Activated CD4-positive, CD25-positive, alpha-beta regulatory T cell treated with anti-CD3 and anti-CD28 coated beads, Interleukin-2, amount 50 U/mL, for 16 hours (primary cell): ENCODE measurements at places on chromosomes 3 and 15.

DNA sequence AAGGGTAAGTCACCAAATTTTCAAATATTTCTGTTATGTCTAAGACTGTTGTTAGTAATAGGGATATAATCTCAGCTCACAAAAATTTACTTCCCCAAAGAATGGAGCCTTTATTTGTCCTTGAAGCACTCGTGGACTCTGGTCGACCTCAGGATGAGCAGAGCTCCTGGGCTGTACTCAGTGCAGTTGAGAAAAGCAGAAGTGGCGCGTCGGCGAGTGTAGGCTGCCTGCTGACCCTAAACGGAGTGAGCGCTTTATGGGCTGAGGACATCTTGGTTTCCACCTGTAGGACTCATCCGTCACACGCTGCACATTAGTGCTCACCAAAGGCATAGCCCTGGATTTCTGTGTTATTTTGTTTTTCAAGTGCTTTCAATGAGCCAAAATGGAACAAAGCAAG is 11.0 kb downstream of the GABRA5 start:
- no peak for DNase-seq

DNA sequence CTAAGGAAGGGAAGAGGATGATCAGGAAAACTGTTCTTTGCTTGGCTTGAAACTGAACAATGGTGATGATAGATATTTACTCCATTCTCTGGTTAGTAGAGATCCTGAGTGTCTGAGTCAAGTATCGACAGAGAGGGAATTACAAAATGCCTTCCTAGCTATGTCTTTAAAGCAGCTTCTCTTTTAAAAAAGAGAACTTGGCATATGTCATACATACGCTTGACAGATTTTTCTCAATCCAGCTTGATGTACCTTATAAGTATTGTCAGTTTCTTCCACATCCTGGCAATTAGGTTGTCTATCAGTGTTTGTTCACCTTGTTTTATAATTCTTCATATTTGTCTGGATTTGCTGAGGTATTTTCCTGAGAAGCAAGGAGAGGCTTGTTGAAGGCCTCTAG is 5.0 kb upstream of the EPHB1 start:
- DNase-seq = no peak

DNA sequence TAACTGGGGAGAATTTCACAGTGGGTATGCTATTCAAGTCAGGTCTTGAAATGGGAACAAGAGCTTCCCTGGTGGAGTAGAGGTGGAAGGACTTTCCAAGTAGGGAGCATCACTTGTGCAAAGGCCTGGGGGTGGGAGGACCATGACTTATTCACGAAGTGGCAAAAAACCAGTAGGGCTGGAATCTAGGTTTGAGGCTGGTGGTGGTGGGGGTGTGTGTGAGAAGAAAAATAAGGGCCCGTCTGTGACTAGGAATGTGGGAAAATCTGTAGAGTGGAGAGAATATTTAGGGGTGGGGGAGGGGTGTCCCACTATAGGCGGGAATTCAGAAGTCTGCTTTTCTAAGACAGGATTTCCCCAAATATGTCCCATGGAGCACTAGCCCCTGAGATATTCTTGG is 271.9 kb upstream of the TBL1XR1 start:
- no peak for DNase-seq

- DNase-seq = no peak
Observed at GRCh38 chr15:58115692-58116091, 22.5 kb upstream of the AQP9 start.

DNA sequence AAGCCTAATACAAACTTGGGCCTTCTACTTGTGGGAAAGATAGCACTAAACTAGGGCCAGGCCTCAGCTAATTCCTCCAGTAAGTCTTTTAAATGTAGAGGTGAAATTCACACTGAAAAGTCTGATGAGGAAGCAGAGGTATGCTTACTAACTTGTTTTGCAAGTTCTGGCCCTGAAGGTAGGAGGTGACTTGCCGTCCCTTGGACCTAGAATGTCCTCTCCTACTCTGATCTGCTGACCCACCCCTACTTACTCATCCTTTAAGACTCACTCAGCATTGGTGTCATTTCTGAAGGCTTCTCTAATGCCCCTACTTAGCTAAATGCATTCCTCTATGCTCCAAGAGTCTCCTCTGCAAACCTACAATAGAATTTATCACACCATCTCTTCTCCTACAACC is 19.4 kb downstream of the RIOX2 start:
- DNase-seq = no peak

GRCh38 chr15:92149029-92149428 is 244.7 kb upstream of the ST8SIA2 start:
- no peak for DNase-seq

DNA sequence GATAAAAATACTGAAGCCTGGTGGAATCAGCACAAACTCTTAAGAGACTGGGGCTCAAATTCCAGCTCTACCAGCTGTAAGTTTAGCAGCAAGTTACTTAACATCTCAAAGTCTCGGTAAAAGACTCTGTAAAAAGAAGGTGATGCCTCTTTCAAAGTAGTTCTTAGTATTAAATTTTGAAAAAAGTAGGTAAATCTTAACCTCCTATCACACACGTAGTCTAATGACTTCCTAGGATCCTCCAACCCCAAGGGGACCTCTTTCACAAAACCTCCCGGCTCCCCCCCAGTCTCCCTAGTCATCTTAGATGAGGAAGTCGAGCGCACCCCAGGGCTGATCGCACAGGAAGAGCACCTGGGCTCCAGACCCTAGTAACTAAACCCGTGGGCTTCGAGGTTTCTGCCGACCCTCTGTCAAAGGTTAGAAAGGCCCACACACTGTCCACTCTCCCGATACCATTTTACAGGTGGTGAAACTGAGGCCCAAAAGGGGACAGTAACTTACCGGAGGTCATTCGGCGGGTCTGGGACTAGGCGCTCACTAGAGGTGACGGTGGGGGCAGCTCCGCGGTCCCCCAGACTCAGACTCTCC is 427 bp downstream of the MBD4 start:
- no peak for DNase-seq

GRCh38 chr3:24510030-24510648 is 15.5 kb upstream of the THRB start:
- DNase-seq = no peak

- DNase-seq = no peak
Observed at GRCh38 chr15:52243697-52244555, 51.7 kb downstream of the MYO5C start.

GRCh38 chr15:42069025-42069424 is 25.3 kb downstream of the PLA2G4D start:
- DNase-seq = no peak

DNA sequence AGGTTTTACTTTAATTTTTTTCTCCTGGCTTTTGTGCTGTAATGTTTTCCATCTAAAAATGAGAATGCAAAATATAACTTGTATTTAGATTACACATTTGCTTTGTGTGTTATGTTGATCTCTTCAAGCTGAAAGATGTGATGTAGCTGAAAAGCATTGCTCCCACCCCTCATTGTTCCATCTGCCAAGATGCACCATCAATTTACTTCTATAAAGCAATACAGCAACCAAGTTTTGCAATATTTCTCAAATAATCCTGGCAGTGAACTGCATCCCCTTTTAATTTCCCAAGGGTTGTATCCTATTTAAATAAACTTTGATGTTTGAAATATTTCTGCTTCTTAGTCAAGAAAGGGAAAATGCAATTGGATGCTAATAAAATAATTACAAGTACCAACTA is 52.6 kb upstream of the DUT start:
- DNase-seq = no peak

DNA sequence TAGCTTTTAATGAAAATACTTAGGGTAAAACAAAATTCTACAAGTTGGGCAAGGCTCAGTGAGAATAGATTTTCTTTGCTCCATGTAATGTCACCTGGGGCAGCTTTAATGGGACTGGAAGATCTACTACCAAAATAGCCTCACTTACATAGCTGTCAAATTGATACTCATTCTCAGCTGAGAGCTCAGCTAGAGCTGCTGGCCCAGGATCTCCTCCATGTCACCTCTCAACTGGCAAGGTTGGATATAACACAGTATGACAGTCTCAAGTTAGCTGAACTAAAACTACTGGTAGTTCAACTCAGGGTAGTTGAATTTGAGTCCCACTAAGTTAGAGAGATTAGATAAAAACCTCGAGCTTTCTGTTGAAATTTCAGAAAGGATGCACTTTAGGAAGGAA is 218.5 kb upstream of the PLSCR5 start:
- DNase-seq = no peak

- DNase-seq = no peak
Observed at GRCh38 chr15:65841121-65841930, 28.0 kb upstream of the RAB11A start.

GRCh38 chr15:67779549-67780111 is 45.7 kb upstream of the SKOR1 start:
- DNase-seq = no peak

GRCh38 chr15:74709892-74710291 is 14.1 kb upstream of the EDC3 start:
- no peak for DNase-seq

- no peak for DNase-seq
Observed at GRCh38 chr3:179321668-179322285, 1.1 kb upstream of the ZNF639 start.

DNA sequence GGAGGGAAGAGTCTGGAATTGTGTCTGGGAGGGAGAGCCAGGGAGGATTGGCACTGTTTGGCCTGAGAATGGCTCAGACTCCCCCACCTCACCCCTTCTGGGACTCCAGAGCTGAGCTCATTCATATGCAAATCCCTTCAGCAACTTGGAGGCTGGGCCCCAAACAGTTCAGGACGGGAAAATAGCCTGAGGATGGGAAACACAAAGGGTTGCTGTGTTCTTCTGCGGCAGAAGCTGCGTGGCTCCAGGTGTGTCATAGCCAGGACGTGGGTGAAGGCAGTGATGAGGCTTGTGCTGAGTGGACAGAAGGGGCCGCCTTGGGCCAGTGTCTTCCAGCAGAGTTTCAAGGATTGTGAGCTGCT is 16.6 kb downstream of the MASP1 start:
- DNase-seq = no peak

DNA sequence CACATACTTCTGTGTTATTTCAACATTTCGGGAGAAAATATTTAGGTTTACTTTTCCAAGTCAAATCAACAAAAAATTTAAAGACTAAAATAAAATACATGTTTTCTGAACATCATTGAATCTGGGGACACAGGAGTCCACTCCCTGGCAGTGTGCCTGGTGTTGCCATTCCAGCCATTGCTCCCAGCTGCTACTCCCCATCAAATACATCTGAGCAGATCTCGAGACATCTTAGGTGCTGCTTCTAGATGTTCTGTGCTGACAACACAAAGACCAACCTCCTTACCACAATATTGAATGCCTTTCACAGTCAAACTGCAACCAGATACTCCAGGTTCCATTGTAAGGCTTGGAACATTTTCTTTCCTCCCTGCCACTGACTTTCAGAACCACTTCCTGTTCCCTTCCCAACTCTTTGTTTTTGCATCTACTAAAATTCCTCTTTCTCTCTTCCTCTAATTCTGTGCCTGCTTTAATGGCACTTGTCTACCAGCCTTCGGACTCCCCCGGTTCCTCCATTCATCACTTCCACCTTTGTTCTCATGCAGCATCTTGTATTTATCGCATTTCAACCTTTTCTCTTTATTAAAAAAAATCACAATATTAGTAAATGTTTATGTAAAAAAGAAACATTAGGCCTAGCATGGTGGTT is 81.1 kb upstream of the SLC4A7 start:
- DNase-seq = no peak

- no peak for DNase-seq
Observed at GRCh38 chr3:43953814-43954692, 263.3 kb downstream of the ABHD5 start.

GRCh38 chr3:109057056-109057455 is 60.9 kb downstream of the MORC1 start:
- DNase-seq = no peak

GRCh38 chr15:43514241-43515057 is 3.0 kb upstream of the MAP1A start:
- no peak for DNase-seq

DNA sequence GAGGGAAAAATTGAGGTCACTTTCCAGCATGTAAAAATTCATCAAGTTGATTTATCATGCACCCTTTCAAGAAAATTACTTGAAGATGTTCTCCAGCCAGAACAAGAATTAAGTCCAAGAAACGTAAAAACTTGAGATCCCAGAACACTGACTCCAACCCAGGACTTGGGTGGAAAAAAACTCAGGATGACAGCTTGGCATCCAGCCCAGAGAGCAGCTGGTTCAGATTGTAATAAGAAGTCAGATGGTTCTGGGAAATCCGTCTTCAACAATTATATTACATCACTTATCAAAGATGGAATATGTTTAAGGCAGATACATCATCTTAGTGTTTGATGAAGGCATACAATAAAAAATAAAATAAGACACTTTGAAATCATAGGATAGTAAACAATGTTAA is 23.0 kb upstream of the DNAJC13 start:
- DNase-seq = no peak

DNA sequence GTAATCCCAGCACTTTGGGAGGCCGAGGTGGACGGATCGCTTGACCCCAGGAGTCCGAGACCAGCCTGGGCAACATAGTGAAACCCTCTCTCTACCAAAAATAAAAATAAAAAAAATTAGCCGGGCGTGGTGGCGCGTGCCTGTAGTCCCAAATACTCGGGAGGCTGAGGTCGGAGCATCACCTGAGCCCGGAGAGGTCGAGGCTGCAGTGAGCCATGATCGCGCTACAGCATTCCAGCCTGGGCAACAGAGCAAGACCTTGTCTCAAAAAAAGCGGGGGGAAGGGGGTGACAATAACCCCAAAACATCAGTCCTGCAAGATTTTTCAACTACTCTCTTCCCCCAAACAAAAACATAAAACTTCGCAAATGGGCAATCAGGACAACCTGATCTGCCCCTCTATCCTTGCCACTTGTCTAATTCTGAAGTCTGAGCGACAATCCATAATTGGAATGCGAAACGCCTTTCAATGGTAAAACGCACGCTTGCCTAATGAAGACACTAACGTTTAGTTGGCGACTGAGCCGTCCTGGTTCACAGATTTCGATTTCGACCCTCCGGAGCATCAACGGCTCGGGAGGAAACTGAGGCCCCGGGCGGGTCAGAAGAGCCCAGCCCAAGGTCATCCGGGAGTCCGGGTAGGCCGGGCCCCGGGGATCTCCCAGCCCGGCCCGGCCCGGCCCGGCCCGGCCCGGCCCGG is 868 bp downstream of the BTBD1 start:
- no peak for DNase-seq

DNA sequence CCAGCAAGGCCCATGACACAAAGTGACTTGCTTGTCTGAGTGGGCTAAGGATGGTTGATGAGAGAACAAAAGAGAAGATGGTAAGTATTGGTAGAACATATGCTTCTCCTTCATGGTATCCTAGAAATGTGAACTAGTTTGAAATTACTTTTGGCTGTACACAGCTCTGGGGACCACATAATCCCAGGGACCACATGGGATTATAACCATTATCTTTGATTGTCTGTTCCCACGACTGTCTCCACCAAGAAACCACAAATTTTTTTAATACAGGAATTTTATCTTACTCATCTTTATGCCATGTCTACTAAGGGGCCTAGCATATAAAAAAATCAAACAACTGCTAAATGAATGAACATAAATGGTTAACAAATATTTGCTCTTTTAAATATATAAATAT is 155.3 kb upstream of the PRICKLE2 start:
- no peak for DNase-seq

DNA sequence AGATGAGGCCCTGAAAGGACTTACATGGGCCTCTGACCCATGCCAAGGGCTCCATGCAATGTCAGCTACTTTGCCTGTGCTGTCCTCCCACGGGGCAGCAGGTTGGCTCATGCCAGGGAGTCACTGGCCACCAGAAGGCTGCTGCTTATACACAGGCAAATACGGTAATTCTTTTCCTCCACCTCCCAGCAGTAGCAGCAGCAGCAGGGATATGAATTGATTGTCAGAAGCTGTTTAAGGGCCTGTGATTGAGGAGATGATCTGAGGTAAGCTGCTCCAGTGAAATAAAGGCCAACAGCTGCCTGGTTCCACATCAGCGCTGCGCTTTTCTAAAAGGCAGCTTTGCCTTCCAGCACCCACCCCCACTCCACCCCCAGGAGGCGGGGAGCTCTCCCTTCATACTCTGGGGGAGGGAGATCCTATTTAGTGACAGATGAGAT is 250.5 kb downstream of the SHQ1 start:
- DNase-seq = no peak
